ENCODE measurements at places on chromosomes 5 and 9.
A peak's percentile ranks its signal among the peaks of the same experiment; 100 is the strongest.

- DNase-seq = no peak
Observed at GRCh38 chr5:169636477-169637084, 494 bp upstream of the DOCK2 start.

DNA sequence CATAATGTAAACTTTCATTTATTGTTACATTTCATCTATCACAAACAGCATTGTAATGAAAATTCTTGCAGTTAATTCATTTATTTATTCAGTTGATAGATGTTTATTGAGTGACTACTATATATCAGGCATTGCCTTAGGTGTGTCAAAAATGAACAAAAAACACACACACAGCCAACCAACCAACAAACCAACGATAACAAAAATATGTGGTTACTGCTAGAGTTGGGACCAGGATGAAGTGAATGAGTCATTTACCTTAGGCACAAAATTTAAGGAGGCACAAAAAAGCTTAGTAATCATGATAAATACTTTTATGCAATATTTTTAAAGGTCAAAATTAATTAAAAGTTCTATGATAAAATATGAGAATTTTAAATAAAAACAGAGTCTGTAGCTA is 223.4 kb downstream of the CSNK1G3 start:
- DNase-seq = no peak

DNA sequence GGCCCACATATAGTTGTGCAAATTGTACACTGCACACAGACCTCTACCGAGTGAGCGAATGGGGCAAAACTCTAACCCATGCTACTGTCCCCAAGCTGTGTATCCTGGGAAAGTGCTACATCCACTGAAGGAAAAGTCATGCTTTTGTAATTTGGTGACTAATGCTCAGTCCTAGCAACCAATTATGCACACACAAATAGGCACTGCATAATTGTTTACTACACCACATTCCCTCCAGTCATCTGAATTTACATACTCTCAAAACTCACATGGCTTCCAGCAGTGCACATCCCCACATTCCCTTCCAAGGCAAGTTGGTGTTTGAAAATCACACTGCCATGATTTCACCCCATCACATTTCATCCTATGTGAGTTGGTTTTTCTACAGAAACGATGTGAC is 125.9 kb upstream of the OSMR start:
- no peak for DNase-seq

DNA sequence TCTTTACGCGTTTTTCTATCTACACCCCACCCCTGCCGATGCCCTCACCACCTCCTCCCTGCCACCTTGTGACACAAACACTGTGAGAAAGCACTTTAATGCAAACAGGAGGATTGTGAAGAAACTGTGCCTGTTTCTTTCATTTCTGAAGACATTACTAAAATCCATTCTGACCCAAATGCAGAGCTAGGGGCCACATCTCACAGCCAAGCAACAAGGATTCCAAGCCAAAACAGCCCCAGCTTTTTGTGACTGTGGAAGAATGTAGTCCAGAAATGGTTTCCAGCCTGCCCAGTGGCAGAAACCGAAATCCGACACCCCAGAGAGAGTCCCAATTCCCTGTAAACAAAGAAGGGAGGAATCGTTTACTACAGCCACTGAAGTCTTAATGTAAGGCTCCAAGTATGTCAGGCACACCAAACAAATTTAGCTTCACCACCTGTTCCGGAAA is 190.9 kb downstream of the TTC39B start:
- no peak for DNase-seq

- DNase-seq = no peak
Observed at GRCh38 chr5:73637565-73637964, 11.6 kb downstream of the ARHGEF28 start.

DNA sequence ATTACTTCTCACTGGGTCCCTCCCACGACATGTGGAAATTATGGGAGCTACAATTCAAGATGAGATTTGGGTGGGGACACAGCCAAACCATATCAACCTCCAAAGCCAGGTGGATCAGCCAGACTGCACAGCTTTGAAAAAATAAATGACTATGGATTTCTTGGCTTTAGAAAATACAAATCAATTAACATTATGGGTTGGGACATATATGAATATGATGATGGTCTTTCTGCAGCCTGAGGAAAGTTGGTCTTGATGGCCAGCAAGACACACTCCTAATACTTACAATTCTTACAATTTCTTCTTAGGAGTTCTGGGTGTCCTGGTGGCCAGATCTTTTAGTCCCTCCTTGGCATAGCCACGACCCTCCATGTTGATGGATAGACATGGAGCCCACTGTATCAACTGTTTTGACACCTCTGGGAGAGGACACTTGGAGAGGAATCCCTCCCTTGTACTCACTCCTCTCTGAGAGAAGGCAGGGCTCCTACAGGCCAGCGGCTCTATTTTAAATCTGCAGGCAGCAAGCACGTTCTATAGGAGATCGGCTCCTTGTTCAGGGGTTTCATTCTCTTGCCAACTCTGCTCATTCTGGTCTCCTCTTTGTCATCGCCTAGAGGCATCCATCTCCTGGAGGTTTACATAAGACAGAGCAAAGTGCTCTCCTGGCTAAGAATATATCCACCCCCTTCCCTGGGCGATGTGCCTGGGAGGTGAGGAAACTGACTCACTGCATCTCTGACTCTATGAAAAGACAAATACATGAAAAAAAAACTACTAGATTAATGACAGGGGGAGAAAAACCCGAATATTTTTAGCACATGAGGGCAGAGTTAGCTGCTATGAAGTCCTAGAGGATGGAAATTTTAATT is 145.9 kb downstream of the CARTPT start:
- DNase-seq = no peak

GRCh38 chr5:135454946-135455345 is 2.8 kb upstream of the TIFAB start:
- no peak for DNase-seq

- DNase-seq = no peak
Observed at GRCh38 chr5:115542086-115542485, 2.5 kb downstream of the FEM1C start.

- peak; percentile 52 for DNase-seq
Observed at GRCh38 chr5:35182910-35183535, 47.3 kb downstream of the PRLR start.

GRCh38 chr9:79883073-79883645 is 311.4 kb downstream of the TLE4 start:
- no peak for DNase-seq

DNA sequence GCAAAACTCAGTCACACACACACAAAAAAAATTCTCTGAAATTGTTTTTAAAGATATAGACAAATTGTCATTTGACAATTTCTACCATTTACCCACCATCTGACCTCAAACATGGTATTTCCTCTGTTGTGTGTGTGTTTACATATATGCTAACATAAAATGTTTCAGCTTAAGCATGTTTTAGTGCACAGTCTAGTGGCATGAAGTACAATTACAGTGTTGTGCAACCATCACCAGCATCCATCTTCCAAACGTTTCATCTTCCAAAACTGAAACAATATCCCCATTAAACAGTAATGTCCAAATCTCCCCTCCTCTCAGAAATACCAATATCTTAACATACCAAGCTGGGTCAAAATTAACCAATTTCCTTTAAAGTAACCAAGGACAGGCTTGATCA is 65.2 kb downstream of the MYO10 start:
- no peak for DNase-seq

DNA sequence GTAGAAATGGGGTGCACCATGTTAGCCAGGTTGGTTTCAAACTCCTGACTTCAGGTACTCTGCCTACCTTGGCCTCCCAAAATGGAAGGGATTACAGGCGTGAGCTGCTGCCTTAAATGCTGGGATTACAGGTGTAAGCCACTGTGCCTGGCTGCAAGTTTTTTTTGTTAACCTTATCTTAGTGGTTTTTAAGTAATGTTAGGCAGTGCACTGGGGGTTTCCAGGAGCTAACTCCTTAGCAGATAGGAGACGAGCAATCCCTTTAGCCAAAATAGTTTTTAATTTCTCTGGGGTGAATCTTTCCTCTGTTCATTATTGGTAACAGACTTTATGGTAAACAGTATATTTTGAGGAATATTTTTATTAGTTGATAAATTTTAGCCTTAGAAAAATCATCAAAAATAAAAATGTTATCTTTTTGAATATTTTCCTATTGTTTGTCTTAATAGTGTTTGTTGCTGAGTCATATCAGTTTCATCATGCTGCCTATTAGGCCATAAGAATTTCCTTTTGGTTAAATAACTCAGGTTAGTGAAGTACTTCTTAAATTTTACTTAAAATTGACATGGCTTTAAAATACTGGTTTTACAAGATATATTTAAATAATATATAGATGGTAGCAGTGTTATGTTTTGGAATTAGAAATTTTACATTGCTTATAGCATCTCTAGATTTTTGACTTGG is 37.9 kb downstream of the LMNB1 start:
- no peak for DNase-seq
